M059J (cell line): ENCODE measurements at places on chromosomes 16 and 17.

GRCh38 chr16:79628988-79629387 is 28.5 kb upstream of the MAF start:
- no peak for DNase-seq

GRCh38 chr17:45867171-45867570 is 22.5 kb downstream of the SPPL2C start:
- no peak for DNase-seq

- no peak for DNase-seq
These were observed 120.4 kb upstream of the IRX6 start for GRCh38 chr16:55203570-55203969.

DNA sequence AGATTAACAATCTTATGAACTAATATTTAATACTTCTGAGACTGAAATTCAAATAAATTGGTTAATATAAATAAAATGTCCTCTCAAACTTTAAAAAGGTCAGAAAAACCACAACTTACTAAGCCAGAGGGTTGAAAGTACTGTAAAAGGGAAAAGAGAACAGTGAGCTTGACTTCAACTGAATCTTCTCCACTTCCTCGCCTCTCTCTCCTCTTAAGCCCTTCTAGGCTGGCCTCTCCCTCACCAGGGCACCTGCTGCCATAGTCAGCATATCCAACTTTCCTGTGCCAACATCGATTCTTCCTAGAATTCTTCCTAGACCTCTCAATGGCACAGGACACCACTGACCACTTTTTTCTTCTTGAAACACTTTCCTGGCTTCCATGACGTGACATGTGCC is 19.4 kb downstream of the GNA13 start:
- DNase-seq: no peak

DNA sequence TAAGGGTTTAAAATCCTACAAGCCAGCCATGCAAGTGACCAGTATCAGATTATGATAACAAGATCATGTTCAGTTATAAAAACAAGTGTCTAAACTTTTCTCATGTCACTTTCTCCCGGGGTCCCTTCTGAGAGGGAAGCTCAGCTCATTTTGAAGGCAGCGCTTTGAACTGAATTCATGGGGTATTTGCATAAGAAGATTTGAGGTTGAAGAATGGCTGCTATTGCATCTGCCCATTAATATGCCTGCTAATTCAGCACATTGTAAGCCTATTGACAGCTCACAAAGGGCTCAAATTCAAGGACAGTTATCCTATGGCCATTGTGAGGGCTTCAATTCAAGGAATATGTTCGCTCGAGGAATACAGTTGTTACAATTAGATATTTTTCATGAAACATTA is 290.2 kb upstream of the IRX3 start:
- no peak for DNase-seq

GRCh38 chr16:9098377-9099090 is 7.1 kb downstream of the HAPSTR1 start:
- no peak for DNase-seq

DNA sequence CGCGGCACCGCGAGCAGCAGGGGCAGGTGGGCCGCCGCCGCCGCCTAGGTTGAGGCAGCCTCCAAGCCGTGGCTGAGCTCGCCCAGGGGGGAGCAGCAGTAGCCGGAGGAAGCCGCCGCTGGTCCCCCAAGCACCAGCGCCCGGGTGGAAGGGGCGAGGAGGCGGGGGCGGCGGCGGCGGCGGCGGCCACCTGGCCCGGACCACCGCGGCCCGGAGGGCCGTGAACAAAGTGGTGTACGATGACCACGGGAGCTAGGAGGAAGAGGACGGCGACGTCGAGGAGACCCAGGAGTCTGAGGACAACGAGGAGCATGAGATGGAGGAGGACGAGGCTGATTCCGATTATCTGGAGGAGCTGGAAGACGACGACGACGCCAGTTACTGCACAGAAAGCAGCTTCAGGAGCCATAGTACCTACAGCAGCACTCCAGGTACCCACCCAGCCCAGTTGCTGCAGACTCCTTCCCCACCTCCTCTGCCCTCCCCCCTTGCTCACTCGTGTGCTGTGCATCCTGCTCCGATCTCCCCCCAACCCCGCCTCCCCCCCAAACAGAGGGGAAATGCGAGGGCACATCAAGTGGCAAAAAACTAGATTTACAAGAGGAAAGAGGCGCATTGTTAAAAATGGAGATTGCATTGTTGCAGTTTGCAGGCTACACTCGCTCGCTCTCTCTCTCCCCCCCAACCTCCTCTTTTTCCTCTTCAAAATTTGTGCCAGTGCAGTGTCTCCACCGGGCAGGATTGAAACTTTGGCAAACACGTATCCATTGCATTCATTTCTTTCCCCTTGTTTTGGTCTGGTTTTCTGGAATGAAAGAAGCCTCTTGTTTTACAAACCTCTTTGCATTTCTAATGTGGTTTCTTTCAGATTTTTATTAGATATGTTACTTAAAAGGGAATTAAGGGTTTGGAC is 41.8 kb upstream of the AMZ2 start:
- no peak for DNase-seq

GRCh38 chr16:86508028-86508946 is 2.0 kb upstream of the FOXF1 start:
- no peak for DNase-seq

DNA sequence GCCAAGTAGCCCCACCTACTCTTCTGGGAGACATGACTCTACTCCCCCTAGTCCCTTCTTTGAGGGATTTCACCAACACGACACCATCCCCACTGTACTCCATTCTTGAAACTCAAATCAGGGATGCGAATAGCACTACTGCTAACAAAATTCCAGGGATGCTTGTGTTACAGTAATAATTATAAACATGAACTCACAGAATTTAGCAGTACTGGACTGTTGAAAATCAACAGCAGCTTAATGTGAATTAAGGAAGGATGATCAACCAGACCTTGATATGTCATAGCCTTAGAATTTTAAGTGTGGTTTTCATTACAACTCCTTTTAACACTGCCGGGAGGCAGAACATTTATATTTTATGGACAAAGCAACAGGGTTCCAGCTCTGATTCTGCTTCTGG is 37.9 kb downstream of the AMFR start:
- DNase-seq: no peak

- DNase-seq: no peak
These were observed 74.4 kb downstream of the COX10 start for GRCh38 chr17:14143688-14144087.

DNA sequence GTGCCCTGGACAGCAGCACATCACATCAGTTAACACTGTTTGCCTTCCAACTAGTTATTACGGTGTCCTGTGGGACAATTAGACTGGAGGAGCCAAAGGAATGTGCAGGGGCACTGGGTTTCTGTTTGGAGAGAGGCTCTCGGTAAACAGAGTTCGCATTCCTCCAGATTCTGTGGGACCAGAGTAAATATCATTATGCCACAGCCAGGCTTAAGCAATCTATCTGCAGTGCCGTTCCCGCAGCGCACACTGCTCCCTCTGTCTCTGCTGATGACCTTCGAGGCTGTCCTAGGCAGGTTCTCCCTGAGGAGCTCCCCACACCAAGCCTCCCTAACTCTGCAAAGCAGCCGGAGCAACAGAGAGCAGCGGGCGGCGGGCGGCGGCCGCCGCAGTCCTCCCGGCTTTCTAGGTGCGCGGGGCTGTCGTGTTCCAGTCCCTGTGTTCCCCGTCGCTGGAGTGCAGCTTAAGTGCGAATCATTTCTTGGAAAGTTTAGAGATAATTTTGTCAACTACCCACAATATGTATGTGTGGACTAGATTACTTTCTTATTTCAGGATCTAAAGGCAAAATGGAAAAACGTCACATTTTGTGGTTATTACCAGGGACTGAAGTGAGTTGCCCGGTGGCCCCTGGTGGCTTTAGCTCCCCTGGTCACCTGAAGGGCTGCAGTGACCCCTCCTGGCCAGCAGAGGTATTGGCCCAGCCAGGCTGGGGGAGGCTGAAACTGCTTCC is 43.3 kb downstream of the PGS1 start:
- DNase-seq: peak; percentile 66

- no peak for DNase-seq
These were observed 41.0 kb upstream of the ZNF750 start for GRCh38 chr17:82880620-82881323.

DNA sequence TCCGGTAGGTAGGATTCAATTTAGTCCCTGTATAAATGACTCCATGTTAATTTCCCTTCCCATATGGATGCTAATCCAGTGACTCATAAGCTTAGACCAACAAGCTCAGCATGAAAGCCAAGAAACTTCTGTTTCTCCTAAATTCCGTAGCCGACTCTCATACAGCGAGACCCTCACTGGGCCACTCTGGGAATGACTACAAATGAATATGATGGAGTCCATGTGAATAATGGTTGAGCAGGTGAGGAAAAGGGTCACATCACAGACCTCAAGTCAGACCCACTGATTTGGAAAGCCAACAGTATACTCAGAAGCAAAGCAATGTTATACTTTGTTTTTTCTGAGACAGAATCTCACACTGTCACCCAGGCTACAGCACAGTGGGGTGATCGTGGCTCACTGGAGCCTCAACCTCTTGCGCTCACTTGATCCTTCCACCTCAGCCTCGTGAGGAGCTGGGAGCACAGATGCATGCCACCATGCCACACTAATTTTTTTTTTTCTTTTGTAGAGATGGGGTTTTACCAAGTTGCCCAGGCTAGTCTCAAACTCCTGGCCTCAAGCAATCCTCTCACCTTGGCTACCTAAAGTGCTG is 14.6 kb downstream of the RSL1D1 start:
- peak; percentile 93 for DNase-seq

DNA sequence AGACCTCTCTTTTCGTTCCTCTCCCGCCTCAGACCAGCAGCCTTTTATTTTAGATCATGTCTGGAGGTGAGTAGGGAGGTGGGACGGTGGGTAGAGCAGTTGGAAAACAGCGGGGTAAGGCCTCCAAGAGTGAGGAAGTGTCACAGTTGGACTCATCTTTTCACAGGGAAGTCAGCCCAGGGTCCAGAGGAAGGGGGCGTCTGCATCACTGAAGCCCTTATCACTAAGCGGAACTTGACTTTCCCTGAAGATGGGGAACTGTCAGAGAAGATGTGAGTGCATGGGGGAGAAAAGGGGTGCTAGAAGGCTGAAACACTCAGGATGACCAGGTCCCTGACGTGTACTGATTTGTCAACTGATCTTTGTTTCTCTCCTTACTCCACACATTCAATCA is 461 bp downstream of the LRRC46 start:
- no peak for DNase-seq

- DNase-seq: no peak
These were observed 4.2 kb downstream of the ANKS3 start for GRCh38 chr16:4729876-4730275.

DNA sequence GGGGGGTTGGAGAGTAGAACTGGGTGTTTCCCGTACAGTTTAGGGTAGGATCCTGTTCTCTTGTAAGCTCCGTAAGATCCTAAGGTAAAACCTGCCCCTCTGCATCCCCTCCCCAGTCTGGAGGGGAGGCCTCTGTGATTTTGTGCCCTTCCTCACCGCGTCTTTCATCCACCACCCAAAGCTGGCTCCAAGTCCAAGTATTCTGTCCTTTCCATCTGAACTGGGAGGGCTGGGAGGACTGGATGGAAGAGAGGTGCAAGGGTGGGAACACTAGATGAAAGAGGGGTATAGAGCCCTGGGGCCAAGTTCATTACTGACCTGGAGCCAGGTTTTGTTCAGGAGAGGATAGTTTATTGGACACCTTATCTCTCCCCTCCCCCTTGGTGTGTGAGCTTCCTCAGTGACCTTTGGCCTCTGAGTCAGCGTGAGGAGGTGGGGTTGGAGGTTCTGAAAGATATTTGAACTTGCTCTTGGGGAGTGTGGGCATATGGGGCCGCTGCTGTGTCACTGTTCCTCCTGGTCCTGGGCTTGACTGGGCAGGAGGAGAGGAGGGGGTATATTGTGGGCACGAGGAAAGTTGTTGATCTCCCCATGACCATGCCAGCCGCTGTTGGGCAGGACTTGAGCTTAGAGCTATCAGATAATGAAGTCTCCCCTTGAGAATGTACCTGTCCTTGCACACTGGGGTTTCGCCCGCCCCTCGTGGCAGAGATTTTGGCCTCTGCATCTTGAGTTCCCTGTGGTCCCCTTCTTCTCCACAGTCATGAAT is 1.6 kb downstream of the LASP1 start:
- peak; percentile 92 for DNase-seq

DNA sequence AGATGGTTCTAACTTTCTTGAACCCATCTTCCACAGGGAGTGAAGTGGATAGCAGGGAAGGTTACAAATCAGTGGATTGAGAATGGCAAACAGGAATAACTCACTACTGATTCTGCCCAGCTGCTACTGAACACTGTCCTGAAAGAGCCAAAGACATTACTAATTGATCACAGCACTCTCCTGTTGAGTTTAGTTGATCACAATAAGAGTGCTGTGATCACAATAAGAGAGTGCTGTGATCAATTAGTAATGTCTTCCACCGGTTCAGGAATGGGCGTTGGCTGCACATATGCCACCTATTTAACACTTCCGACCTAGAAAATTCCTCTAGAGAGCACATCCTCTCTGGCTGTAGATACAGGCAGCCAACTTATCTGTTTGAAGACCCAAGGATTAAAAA is 11.4 kb downstream of the CFAP97D1 start:
- peak; percentile 29 for DNase-seq

DNA sequence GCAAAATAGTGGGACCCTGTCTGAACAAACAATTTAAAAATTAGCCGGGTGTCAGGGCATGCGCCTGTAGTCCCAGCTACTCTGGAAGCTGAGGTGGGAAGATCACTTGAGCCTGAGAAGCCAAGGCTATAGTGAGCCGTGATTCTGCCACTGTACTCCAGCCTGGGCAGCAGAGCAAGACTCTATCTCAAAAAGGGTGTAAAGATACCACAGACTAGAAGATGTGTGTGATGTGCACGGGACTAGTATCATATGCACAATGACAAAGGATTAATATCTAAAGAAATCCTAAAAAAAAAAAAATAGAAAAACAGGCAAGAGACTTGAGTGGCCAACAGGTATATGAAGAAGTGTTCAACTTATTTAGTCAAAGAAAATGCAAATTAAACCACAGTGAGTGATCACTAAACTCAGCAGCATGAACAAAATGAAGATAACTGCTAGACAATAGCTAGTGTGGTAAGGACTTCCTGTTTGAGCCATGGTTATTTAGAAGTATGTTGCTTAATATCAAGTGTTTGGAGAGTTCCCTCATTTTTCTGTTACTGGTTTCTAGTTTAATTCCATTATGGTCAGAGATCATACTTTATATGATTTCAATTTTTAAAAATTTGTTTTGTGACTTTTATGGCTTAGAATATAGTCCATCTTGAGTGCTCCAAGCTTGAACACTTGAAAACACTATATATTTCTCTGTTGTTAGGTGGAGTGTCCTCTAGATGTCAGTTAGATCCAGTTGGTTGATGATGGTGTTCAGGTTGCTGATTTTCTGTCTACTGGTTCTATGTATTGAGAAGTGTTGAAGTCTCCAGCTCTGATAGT is 14.7 kb upstream of the SLX4 start:
- peak; percentile 18 for DNase-seq

- DNase-seq: peak; percentile 84
These were observed 12.6 kb downstream of the SAP30BP start for GRCh38 chr17:75679706-75680211.

- DNase-seq: no peak
These were observed 201.5 kb downstream of the KCNJ2 start for GRCh38 chr17:70370816-70371215.

GRCh38 chr16:89633064-89633631 is 19.7 kb downstream of the DPEP1 start:
- peak; percentile 90 for DNase-seq

DNA sequence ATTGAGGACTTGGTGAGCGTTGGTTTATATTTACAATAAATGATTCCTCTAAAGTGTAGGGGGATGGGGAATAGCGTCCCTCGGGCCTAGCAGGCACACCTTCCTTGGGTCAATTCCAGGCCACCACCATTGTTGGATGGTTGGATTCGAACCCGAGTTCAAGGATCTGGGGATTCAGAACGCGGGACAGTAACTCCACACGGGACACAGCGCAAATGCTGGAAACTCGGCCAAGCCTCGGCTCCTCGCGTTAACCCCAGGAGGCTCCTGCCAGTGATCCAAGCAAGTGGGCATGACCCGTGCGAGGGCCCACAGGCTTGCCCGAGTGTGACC is 613 bp downstream of the B9D1 start:
- DNase-seq: no peak
